Activated CD8-positive, alpha-beta memory T cell treated with anti-CD3 and anti-CD28 coated beads, Interleukin-2, amount 50 U/mL, for 48 hours (primary cell): ENCODE measurements at places on chromosomes 7 and 10.

- no peak for DNase-seq
Measured at GRCh38 chr10:6977398-6978186, 397.5 kb upstream of the PRKCQ start.

GRCh38 chr7:98875501-98875900 is 2.8 kb upstream of the TRRAP start:
- no peak for DNase-seq

GRCh38 chr7:141700296-141700847 is 1.6 kb downstream of the DENND11 start:
- DNase-seq: no peak

GRCh38 chr10:61760943-61761824 is 98.5 kb downstream of the CABCOCO1 start:
- no peak for DNase-seq

- DNase-seq: no peak
Measured at GRCh38 chr7:117157241-117158209, 165.3 kb downstream of the WNT2 start.

GRCh38 chr10:128781637-128782036 is 655.4 kb upstream of the MKI67 start:
- no peak for DNase-seq

DNA sequence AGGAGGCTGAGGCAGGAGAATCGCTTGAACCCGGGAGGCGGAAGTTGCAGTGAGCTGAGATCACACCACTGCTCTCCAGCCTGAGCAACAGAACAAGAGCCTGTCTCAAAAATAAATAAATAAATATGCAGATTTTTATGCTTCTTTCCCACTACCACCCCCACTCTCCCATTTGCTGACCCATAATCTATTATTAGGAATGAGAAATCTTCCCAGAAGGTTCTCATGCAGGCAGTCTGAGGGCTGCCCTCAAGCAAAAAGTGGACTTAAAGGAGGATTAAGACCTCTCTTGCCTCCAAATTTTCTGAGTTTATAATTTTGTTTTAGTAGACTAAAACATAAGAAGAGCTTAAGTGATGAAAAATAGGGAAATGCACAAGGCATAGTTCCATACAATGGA is 85.2 kb upstream of the TOMM7 start:
- no peak for DNase-seq

DNA sequence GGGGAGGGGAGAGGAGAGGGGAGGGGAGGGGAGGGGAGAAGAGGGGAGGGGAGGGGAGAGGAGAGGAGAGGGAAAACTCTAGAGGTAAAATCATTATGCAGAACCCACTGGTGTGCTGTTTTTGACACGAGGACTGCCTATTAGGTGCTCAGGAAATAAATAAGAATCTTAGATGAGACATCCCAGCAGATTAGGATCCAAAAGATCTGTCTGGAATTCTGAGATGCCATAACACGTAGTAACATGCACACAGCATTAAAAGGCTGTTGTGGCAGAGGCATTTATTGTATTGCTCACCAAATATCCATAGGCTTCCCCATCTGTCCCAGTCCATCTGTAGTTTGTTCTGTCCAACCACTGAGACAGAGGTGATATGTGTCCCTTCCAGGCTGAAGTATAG is 40.8 kb upstream of the KMT2E start:
- DNase-seq: no peak

- DNase-seq: no peak
Measured at GRCh38 chr10:28793482-28793881, 116.2 kb downstream of the BAMBI start.

- no peak for DNase-seq
Measured at GRCh38 chr7:28418966-28419365, 6.6 kb downstream of the CREB5 start.

DNA sequence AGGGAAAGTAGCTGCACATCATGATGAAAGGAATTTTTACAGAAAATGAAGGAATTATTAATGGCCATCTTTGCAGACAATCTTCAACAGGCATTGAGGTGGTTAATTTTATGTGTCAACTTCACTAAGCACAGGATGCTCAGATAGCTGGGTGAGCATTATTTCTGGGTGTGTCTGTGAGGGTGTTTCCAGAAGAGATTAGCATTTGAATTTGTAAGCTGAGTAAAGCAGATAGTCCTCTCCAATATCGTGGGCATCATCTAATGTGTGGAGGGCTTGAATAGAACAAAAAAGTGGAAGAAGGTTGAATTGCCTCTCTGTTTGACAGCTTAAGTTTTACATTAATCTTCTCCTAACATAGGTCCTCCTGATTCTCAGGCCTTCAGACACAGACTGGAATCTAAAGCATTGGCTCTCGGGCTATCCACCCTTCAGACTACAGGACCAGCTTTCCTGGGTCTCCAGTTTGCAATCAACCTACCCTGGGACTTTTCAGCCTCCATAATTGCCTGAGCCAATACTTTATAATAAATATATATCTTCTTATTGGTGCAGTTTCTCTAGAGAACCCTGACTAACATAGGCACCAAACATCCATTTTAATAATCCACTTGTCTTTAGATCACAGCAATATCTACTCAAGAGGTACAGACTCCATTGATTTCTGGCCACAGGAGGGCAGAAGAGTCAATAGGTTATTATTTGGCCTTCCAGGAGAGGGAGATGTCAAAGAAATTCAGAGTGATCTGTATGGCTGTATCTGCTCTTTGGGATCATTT is 10.5 kb upstream of the CRPPA start:
- no peak for DNase-seq

GRCh38 chr7:132776048-132776620 is 199.9 kb upstream of the PLXNA4 start:
- DNase-seq: no peak

DNA sequence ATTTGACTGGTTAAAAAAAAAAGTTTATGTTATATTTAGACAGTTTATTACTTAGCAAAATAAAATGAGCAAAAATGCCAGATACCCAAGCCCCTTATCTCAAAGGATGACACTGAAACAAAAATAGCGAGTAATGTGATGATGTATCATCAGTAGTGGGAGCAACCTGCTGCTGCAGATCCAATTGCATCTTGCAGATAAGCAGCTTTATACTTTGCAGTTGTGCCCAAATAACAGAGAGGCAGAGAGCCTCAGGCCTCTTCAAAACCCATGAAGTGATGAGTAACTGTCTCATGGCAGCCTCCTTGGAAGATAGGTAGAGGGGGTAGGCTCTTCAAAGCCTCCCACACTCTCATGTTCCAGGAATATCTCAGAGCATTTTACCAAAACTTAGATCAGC is 468.2 kb upstream of the LRRTM3 start:
- DNase-seq: no peak

DNA sequence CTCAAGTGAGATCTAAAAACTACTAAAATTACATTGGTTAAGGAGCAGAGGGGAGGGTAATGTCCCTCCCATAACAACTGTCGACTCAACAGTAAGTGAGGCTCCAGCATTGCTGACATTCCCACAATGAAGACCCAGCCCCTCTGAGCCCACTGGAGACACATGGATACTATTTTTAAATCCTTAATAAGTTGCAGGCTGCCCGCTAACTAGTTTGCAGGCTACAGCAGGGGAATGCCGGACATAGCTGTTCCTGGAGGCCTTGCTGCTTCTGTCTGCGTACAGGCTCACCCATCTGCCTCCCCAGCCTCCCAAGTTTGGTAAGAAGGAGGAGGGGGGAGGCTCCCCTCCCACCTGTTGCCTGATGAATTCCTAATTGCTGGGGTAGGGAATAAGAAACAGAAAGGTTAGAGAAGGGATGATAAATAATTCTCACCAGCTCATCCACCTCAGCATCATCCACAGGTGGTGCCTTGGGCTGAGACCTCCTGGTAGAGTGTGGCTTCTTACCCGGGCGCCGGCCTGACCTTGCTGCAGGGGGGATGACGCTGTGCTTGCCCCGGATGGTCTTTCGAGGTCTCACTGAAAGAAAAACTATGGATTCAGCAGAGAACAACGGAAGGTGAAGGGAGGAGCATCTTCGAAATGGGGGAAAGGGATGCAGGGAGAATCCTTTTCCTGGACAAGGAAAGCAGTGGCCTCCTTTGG is 10.1 kb downstream of the FZD9 start:
- DNase-seq: no peak

GRCh38 chr7:141739250-141739649 is 1.1 kb downstream of the SSBP1 start:
- no peak for DNase-seq

DNA sequence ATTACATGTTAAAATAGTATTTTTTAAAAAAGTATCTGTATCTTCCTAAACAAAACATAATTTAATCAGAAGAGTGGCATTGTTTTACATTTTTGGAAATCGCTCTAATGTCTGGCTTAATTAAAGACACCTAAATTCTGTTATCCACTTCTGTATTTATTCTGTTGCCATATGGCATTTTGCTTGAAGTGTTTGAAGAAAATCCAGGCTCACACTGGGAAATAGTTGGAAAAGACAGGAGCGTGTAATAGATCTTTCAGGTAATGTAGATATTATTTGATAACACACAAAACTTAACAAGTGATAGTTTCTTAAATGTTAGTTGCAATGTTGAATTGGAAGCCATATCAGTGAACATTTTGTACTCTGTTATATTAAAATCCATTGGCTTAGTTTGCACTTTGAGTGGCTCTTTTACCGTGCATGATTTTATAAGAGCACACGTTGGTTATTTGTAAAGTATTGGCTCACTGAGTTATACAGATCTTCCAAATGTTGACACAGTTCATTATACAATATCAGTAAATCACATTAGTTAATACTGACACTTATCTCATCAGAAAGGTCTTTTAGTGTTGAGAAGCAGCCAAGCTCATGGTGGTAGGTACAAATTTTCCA is 128.4 kb upstream of the NPVF start:
- no peak for DNase-seq

DNA sequence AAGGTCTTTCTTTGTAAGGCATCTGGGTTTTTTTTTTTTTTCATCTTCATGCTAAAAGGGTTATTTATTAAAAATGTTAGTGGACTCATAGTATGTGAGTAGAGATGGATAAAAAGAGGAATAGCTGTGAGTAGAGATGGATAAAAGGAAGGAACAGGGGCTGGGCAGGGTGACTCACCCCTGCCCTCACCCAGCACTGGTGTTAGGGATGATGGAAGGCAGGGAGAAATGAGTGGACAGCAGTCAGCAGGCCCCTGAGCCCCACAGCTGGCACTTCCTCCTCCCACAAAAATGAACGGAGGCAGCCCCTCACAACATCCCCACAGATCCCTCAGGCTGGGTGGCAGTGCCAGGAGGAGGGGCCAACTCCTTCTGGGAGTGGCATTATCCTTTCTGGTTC is 39.3 kb downstream of the ANTXRL start:
- DNase-seq: no peak

DNA sequence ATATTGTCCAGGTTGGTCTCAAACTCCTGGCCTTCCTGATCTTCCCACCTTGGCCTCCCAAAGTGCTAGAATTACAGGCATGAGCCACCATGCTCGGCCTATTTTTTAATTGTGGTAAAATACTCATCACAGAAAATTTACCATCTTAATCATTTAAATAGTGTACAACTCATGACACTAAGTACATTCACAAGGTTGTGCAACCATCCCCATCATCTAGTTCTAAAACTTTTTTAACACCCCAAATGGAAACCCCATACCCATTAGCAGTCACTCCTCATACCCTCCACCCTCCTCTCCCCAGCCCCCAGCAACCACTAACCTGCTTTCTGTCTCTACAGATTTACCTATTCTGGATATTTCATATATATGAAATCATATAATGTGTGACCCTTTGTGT is 90.3 kb downstream of the DOCK4 start:
- no peak for DNase-seq

GRCh38 chr7:26991796-26992195 is 104.0 kb downstream of the HOXA1 start:
- no peak for DNase-seq

DNA sequence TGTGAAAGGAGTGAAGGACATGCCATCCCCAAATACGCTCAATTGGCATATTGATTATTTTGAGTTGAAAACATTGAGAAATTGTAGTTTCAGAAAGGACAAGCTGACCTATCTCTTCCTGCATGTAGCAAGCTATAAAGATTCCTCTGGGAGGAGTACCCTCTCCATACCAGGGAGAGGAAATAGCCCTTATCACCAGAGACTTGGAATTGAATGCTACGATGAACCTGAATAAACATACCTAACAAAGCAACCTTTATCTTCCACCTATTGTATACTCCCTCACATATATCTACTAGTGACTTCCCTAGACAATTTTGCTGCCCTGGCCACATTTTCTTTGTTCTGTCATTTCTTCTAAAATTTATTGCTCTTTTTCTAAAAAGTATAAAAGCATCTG is 150.2 kb upstream of the EEPD1 start:
- DNase-seq: no peak

GRCh38 chr10:12766223-12766622 is 235.3 kb downstream of the CCDC3 start:
- DNase-seq: no peak

- DNase-seq: no peak
Measured at GRCh38 chr10:125004571-125005311, 62.8 kb downstream of the ZRANB1 start.

- DNase-seq: no peak
Measured at GRCh38 chr7:55065079-55065478, 46.3 kb downstream of the EGFR start.

DNA sequence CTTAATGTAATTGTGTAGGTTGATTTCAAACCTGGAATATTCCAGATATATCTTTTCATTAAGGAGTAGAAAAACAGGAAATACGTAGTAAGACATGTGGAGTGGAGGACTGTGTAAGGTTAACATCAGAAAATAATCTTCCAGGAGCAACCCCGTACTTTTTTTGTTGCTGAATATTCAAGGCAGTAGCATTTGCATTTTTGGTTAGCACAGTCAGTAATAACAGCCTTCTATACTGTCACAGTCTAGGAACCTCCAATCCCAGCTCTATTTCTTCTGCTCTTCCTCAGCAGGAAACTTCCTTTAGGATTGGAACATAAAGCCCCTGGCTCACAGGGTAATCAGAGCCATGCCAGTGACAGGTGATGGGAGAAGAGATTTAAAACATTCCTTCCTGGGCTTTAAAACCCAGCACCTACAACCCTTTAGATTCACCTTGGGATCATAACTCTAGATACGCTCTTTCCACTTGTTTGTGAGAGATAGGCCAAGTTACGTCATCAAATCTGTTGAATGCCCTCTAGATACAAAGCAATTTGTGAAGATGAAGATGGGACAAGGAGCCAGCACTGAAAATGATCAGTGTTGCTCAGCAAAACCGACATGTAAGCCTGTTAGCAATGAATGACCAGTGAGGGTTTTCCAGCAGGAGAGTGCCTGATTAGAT is 248.5 kb upstream of the NPY start:
- DNase-seq: no peak

GRCh38 chr10:101630633-101630920 is 42.5 kb downstream of the DPCD start:
- no peak for DNase-seq
